ENCODE measurements at places on chromosomes 11 and 22. TPM values are rescaled to one million over a fixed set of nuclear protein-coding genes. Genes with fewer than 3 reads are reported as not detected.

Gene HMGXB4
- 29.7 TPM for total RNA-seq

DNA sequence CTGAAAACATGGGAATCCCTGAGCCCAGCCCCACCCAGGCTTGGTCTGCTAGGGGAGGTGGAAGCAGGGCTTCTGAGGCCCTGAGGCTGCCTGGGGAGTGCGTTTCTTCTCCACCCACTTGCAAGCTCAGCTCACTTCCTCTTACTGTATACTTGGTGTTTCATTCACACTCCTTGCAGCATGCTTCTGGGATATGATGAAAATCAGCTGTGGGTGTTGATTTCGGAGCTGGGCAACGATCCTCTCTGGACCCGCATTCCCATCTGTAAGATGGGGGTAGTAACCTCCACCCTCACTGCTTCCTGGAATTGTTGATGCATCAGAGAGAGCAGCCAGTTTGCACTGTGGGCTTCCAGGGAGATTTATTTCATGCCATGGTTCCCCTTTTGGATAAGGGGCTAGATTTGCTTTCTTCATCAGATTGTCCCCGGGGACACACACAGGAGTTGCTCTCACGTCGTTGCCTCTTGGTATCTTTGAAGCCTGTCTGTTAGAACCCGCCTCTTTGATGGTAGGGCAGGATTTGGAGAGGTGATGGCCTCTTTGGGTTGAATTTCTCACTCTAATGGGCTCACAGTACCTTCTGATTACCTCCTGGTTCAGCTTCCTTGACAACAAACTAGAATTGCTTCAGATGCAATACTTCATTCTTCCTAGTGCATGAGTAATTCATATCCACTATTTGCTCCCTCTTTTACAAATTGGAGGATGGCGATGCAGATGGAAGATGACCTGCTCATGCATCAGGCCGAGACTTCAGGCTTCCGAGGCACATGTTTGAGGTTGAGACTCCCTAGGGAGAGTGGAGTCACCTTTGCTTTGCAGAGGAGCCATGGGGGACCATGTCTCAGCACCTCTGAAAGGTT lies 40.4 kb downstream of the BCR start:
- no peak for DNase-seq

GRCh38 chr11:897253-898142 lies 13.1 kb downstream of the CHID1 start:
- no peak for DNase-seq

DNA sequence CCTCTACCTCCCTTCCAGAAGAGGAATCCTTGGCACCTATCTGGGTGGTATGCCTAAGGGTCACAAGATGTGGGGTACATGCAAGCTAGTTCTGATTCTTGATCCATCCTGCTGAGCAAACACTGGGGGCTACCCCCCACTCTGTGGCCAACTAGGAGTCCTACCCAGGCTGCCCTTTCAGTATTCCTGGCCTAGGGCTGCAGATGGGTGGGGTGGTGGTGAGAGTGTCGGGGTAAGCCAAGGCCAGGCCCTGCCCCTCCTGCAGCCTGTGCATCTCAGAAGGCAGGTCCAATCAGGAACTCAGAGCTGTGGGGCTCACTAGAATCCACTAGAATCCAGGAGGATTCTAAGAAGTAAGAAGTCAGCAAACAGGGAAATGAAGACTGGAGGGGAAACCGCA lies 10.9 kb downstream of the SSH3 start:
- no peak for DNase-seq

DNA sequence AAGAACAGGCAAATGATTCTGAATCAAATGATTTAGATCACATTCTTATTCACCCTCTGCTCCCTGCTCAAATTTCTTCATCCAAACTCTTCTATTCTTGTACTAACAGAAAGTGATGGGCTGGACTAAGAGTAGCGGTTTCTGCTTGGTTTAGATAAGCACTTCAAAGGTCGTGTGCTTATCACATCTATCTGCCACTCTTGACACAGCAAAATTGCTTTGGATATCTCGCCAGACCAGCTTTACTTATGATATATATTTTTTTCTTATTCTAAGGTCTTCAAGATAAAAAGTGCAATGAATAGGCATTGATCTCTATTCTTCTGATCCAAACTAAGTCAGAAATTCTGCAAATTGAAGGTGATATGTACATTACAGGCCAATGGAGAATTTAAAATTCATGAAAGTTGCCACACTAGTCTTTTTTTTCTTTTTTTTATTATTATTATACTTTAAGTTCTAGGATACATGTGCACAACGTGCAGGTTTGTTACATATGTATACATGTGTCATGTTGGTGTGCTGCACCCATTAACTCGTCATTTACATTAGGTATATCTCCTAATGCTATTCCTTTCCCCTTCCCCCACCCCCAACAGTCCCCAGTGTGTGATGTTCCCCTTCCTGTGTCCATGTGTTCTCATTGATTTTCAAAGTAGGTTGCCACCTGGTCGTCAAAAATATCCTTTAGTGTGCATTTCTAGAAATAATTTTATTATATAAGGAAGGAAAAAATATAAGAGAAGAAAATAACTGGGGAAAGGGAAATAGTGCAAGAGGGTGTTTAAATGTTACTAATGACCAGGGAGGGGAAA lies 1941.0 kb upstream of the RAG2 start:
- no peak for DNase-seq

DNA sequence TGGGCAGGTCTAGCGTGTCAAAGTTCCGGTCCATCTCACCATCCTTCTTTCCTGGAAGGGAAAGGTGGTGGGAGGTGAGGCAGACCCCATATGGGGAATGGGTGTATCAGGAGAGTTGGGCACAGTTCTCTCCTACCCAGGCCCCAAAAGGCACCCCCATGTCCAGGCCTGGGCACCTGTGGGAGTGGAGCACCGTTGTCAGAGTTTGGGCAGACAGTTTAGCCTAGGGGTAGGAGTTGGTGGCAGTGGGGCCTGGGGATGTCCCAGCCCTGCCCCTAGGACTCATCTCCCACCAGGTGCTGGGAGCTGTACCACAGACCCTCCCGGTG lies 34.1 kb upstream of the TXNRD2 start:
- no peak for DNase-seq

Gene TRIM29
- total RNA-seq = not detected

DNA sequence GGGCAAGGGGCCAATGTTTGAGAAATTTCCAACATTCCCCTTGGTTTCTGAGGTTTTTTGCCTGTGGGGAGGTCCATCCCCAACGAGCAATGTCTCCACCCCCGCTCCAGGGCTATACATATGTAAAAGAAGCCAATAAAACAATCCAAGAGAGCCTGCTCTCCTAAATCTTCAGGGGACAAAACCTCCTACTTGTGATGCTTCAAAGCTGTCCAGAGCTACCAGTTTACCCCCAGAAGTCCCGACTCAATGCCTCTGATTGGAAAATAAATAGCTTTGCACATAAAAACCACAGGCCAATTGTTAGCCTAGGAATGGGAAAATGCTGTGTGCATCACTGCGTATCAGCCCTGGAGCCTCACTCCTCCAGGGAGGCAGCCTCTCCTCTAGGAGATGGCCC lies 66.0 kb upstream of the PAX6 start:
- DNase-seq = no peak
